ENCODE measurements at places on chromosomes 4 and X.
A peak's percentile ranks its signal among the peaks of the same experiment; 100 is the strongest.

DNA sequence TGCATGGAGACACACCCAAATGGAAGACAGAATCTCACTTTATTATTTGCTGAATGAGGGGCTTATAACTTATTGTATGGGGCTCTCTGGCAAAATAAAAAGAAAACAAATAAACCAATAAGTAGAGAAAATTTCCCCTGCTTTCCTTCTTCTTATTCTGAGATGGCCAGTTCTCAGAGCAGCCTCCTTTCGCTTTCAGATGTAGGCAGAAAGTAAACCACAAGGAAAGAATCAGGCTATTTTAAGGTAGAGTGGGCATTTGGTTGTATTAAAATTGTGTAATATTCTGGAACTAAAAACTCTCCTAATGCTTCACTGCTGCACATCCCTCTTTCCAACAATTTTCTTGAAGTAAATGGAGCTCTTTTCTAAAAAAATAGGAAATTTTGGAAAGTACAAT, 241.8 kb downstream of the GALNTL6 start:
- DNase-seq, result no peak

DNA sequence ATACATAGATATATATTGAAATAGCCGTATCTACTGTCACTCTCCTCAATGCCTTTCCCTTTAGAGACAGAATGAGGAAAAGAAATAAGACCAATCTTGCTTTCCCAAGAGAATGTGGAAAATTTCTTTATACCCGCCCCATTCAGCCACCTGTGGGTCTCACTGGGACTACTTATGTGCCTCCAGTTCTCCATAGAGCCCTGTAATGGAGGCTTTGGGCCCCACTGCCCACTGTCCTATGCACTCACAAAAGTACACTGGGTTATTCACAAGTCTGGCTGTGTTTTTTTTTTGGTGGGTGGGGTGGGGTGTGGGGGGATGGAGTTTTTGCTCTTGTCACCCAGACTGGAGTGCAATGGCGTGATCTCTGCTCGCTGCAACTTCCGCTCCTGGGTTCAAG, 70.4 kb upstream of the ELOVL6 start:
- DNase-seq, result no peak

- DNase-seq, result no peak
These were observed 75.0 kb downstream of the ZFYVE28 start for GRCh38 chr4:2343476-2343875.

GRCh38 chrX:118736394-118737010, 9.1 kb downstream of the IL13RA1 start:
- DNase-seq, result no peak

- DNase-seq, result no peak
These were observed 65.4 kb downstream of the CXCL13 start for GRCh38 chr4:77671051-77671450.

- DNase-seq, result no peak
These were observed 13.9 kb upstream of the RASL11B start for GRCh38 chr4:52848254-52848653.

- no peak for DNase-seq
These were observed 637.8 kb downstream of the RAB28 start for GRCh38 chr4:12846368-12846767.

DNA sequence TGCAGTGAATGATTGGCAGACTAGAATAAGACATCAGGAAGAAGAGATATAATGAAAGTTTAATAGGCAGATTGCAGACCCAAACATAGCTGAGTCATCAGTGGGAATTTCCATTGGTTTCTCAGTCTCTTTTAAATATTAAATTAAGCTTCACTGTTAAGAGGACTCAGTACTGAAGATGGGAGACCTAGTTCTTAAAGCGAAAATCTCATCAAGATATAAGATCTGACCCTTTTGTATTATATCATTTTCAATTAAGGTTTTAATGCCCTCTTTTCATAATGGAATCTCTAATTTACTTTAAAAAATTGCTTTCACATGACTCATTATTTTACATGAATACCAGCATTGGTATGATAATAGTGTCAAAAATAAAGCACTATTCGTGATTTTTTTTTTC, 168.9 kb upstream of the ATOH1 start:
- no peak for DNase-seq

- no peak for DNase-seq
These were observed 75.7 kb downstream of the HTRA3 start for GRCh38 chr4:8345053-8345945.

- no peak for DNase-seq
These were observed 191.4 kb upstream of the NHS start for GRCh38 chrX:17183566-17183965.

DNA sequence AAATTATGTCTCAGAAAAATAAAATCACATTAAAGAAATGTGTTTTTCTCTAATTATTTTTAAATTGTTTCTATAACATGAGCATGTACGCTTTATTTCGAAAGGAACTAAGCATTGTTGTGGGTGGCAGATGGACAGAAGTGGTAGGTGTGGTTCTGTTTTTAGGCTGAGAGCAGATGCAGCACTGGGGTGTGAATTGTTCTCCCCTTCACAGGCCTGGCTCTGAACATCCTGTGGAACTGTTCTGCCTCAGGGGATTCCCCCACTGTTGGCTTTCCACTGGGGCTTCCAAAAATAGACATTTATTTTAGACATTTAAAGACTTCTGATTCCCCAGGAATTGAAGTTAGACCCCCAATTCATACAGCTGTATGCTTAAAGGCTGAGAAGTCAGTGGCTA, 41.9 kb upstream of the PDHA2 start:
- DNase-seq, result no peak

DNA sequence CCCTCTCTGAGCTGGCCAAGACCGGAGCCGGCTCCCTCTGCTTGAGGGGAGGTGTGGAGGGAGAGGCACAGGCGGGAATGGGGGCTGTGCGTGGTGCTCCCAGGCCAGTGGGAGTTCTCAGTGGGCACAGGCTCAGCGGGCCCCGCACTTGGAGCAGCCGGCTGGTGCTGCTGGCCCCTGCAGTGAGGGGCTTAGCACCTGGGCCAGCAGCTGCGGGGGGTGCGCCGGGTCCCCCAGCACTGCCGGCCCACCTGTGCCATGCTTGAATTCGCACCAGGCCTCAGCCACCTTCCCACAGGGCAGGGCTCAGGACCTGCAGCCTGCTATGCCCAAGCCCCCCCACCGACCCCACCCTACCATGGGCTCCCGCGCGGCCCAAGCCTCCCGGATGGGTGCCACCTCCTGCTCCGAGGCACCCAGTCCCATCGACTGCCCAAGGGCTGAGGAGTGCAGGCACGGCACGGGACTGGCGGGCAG, 602.5 kb downstream of the KCTD8 start:
- DNase-seq, result no peak

DNA sequence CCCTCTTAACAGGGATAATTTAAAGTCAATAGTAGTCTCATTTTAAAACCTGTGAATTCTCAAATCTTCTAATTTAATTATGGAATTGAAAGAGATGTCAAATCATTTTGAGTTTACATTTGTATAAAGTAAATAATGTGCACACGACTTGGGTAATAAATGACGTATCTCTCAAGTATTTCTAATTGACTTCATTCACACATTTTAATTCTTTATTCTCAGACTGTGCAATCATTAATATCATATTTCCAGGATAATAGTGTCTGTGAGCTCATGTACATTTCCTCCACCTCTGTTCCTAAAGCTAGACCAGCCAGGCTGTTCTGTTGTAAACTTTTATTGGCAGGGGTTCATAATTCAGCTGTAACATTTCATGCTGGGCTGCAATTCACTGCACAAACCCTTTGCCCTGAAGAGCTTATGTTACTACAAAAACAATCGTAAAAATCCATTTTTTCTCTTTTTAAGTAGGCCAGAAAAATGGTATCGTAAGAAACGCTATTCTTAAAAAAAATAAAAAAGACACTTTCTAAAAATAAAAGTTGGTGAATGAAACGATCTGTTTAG, 1103.1 kb upstream of the TENM3 start:
- DNase-seq, result no peak

DNA sequence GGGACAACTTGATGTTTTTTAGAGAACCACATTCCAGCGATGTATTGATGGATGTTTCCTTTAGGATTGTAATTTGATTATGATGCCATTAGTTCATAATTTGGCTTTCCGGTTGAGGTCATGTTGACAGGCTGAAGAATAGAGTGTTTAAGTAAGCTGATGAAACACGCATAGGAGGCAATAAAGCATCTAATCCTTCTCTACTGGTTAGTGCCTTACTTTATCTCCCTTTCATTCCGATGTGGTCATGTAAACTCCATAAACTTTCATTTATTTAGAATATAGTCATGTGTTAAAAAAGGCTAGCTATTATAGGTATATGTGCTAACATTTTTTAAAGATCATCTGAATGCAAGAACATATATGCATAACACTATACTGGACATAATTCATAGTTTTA, 15.0 kb downstream of the FRMPD4 start:
- DNase-seq, result no peak

- DNase-seq, result no peak
These were observed 76.3 kb downstream of the DCHS2 start for GRCh38 chr4:154415313-154415712.

- no peak for DNase-seq
These were observed 81.7 kb downstream of the PPP4R3C start for GRCh38 chrX:27381419-27381818.

DNA sequence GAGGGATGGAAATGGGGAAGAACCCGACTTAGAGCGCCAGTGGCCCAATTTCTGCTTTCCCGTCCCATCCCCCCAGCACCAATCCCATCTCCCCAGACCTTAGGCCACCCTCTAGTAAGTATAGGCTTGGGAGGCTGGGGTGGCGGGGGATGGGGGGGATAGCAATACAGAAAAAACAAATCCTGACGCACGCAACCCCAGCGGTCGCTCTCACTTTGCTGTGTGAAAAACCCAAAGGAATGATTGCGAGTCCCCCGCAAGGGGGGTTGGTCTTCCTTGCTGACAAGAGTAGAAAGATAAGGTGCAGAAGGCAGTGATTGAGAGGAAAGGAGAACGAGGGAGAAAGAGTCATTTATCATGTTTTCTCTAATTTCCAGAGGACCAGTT, 863 bp downstream of the CPE start:
- DNase-seq, result no peak

GRCh38 chr4:44544158-44544557, 95.5 kb upstream of the KCTD8 start:
- no peak for DNase-seq

GRCh38 chr4:11585506-11585905, 156.8 kb upstream of the HS3ST1 start:
- no peak for DNase-seq

- DNase-seq, result no peak
These were observed 1582.7 kb downstream of the STIM2 start for GRCh38 chr4:28443371-28443770.

- peak; percentile 15 for DNase-seq
These were observed 1398.4 kb downstream of the ARAP2 start for GRCh38 chr4:34845926-34846325.

DNA sequence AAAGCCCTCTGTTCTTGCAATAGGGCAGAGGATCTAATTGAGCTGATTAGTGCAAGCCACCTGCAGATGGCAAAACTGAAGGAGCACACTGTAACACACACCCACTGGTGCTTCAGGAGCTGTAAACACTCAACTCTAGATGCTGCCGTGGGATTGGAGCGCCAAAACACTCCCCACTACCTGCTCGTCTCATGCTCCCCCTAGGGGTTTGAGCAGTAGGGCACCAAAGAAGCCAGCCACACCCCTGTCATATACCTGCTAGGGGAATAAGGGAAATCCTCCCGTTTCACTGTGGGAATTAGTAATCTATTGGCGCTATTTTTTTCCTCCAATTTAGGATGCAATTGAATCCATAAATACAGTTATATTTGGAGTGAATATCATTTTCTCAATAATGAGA, 360.2 kb downstream of the GLUD2 start:
- no peak for DNase-seq

DNA sequence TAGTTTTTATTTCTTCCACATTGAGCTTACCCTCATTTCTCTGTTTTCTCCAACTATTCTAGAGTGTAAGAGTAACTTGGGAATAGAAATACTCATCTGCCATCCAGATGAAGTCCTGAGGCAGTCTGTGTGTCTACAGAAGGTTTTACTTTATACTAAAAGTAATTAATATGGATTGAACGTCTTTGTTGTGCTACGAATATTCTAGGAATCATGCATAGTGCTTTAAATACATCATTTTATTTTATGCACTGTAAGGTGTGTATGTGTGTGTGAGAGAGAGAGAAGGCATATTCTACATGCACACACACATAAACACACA, 305.7 kb downstream of the INPP4B start:
- DNase-seq, result no peak

DNA sequence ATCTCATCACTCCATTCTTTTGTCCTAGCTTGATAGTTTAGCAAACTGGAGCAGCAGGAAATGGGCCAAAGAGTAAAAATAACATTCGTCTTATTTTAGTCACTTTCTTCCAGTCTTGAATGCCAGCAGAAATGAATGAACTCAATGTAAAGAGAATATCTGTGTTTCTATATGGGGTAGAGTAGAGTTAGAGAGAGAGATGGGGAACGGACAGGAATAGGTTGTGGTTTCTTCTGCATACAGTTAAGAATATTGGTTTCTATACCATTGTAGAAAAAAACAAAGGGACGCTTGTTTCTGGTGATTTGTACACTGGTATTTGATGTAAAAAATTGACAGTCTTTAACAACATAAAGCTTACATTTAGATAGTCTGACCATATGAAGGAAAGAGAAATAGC, 8.9 kb downstream of the GPR174 start:
- no peak for DNase-seq

DNA sequence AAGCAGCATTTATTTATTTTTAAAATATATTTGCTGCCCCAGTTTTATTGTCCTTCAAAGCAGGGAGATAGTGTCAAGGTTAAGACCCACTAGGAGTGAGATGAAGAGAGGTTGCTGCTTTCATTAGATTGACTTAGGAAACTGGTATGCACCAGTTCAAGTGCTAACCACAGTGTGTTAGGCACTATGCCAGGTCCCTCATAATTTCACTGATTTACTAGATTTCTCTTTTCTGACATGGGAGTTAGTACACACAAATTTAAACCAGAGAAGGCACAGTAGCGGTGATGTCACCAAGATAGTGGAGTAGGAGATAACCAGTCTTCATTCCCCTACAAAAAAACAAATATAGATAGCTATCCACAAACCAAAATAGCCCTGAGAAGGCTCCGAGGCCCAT, 14.3 kb downstream of the RRAGB start:
- DNase-seq, result no peak

- DNase-seq, result no peak
These were observed 58.7 kb downstream of the CCKAR start for GRCh38 chr4:26431461-26432180.

GRCh38 chr4:115370490-115370889, 257.1 kb upstream of the NDST4 start:
- DNase-seq, result no peak

DNA sequence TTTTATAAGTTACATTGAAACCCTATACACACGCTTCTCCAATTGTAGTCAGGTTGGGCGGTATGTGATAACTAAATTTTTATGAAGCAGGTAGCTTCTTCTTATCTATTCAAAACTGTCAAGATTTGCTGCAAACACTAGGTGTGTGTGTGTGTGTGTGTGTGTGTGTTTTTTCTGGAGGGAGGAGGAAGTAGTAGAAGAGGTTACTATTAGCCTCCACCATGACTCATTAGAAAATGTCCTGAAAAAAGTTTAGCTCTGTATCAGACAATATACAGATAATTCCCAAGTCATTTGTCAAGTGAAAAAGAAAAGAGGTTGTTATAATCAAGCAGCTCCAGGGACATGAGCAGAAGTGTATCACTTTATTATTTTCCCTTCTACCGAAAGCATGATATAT, 33.9 kb downstream of the PCDH7 start:
- DNase-seq, result no peak

- DNase-seq, result peak; percentile 11
These were observed 37.4 kb downstream of the RUFY3 start for GRCh38 chr4:70759126-70759525.

GRCh38 chr4:37717576-37717975, 31.4 kb upstream of the RELL1 start:
- DNase-seq, result peak; percentile 75

Data from fibroblast of skin of left quadriceps (primary cell).